ENCODE measurements at places on chromosomes 16 and 17.

GRCh38 chr17:64315032-64315490 is 52.0 kb upstream of the TEX2 start:
- DNase-seq = no peak

GRCh38 chr16:82300374-82300951 is 130.4 kb upstream of the MPHOSPH6 start:
- DNase-seq = no peak

DNA sequence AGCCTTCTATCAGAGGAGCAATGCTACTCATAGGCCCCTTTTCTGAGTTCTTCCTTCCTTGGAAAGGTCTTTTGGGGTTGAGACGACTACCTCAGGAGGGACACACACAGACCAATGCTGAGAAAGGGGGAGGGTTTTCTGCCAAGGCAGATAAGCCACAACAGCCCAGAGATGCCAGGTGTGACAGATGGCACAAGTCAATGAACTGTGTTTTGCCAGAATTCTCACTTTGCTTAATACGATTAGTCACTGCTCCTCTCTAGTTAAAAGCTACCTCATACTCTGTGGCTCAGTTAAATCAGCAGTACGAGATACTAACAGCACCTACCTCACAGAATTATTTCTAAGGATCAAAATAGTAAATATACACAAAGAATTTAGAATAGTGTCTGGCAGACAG is 8.0 kb downstream of the BRD7 start:
- DNase-seq = no peak

GRCh38 chr16:53953336-53953735 is 249.4 kb downstream of the FTO start:
- DNase-seq = no peak

DNA sequence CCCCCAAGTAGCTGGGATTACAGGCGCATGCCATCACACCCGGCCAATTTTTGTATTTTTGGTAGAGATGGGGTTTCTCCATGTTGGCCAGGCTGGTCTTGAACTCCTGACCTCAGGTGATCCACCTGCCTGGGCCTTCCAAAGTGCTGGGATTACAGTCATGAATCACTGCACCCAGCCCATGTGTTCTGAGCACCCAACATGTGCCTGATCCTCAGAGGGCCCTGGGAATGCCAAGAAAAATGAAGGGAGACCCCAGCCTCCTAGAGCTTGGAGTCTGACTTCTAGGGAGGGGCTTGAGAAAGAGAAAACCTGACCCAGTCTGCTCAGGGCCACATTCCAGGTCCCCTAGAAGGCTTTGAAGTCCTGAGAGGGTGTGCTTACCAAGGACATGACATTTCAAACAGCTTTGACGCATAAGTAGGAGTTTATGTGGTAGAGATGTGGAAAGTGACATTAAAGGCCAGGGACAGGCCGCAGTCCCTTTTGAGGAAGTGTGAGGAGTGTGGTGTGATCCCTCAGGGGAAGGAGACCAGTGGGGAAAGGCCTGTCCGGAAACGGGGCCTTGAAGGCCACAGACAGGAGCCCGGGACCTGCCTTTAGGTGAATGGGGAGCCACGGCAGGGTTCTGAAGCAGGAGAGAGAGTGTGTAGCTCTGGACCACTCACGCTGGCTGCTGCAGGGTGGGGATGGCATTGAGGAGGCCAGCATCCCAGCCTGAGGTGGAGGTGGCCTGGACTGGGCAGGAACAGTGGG is 1.1 kb upstream of the CCL22 start:
- DNase-seq = no peak

GRCh38 chr17:62925267-62925836 is 40.7 kb upstream of the TANC2 start:
- DNase-seq = no peak

GRCh38 chr17:45824475-45824874 is 20.2 kb upstream of the SPPL2C start:
- DNase-seq = no peak

- no peak for DNase-seq
Observed at GRCh38 chr17:53740312-53740711, 82.4 kb upstream of the KIF2B start.

- DNase-seq = no peak
Observed at GRCh38 chr16:1351215-1351581, 480 bp downstream of the TSR3 start.

- DNase-seq = no peak
Observed at GRCh38 chr17:47707056-47707804, 13.3 kb downstream of the TBKBP1 start.

GRCh38 chr16:54000361-54000760 is 286.2 kb downstream of the IRX3 start:
- DNase-seq = no peak

GRCh38 chr16:582614-583331 is 7.1 kb upstream of the RAB40C start:
- DNase-seq = peak; percentile 8

DNA sequence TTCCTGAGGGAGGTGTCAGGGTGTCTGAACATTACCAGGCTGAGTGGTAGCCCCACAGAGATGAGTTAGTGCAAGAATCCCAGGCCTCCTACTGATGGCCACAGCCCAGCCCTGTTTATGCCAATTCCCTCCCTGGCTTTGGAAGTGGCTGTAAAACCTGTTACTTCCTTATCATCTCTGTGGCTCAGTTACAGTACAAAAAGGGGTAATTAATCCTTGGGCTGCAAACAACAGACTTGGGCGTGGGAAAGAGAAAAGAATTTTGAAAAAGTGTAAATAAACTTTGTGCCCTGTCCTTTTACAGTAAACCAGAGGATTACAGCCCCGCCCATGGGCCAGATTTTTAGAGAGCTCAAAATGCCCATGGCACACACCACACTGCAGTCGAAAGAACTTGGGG is 73.1 kb upstream of the AXIN2 start:
- DNase-seq = no peak

DNA sequence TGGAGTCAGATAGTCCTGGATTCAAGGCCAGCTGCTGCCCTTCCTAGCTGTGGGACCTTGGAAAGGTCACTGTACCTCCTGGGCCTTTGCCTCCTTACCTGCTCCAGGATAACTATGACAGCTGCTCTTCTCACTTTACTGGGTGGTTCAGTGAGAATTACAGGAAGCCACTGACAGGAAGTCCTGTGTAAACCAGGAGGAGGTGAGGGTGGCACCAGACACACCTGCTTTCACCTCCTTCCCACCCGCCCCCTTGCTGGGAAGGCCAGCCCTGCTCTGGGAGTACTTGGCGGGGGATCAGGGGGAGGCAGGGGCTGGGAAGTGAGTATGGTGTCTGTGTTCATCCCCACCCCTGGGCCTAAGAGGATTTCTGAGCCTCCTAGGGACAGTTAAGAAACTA is 42.6 kb downstream of the CPNE2 start:
- DNase-seq = no peak
